PC-9 (cell line): ENCODE measurements at places on chromosomes 16 and 17.

- DNase-seq = no peak
Observed at GRCh38 chr17:74464730-74465377, 1.6 kb upstream of the CD300A start.

- no peak for DNase-seq
Observed at GRCh38 chr17:29458066-29458465, 67.9 kb downstream of the TAOK1 start.

GRCh38 chr17:82228278-82228841 is 482 bp upstream of the SLC16A3 start:
- DNase-seq = peak; percentile 63

GRCh38 chr16:50696575-50697420 is 3.4 kb downstream of the NOD2 start:
- DNase-seq = peak; percentile 69

DNA sequence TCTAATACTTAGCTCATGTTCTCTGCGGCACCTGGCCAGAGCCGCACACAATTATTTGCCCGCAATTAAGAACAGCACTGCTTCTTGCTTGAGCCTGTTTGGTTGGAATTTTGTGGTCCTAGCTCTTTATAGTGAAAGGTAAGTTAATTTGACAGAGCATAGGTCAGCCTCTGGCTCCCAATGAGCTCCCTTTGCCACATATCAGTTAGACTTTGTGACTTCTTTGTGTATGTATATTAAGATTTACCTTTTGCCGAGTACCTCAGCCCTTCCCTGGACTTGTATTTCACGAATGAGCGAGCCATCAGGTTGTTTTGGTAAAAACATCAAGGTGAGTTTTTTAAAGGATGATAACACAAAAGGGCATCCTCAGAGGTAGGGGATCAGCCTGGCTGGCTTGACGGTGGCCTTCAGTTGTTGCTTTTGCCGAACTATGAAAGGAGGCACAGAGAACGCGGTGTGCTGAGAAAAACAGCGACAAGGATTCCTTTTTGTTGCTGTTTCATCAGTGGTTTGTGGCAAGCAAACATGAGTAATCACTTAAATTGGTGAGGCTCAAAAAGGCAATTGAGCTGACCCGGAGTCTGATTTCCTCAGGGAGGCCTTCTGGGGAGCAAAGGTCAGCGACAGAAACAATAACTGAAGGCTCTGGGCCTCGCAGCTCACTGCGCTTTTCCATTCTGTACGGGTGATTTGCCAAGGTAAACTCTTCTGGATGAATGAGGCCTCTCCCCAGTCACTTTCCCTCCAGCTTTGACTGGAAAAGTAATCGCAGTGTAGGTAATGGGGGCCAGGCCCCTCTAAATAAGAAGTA is 163.6 kb downstream of the HS3ST3A1 start:
- no peak for DNase-seq

DNA sequence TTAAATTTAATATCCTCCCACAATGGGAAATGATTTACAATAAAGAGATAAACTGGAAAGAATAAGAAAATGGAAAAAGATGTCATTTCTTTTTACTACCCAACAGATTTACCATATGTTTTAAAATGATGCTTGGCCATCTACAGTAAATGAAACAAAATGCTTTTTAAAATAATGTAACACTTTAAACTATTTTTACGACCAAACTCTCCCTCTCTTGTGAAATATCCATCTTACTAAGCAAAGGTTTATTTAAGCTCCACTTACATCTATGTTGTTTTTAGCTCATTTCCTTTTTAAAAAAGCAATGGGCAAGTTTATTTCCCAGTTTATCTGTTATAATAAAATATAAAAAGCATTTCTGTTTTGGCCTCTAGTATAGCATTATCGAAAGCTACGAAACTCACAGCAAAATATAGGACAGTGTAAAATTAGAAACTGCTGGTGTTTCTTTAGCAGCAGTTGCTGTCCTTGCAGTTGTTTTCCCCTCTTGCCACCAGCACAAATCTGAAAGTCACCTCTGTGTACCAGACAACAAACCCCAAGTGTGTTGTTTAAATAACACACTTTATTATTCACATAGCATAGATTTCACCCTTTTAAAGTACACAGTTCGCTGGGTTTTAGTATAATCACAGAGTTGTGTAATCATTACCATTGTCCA is 195.1 kb downstream of the CDRT15L2 start:
- DNase-seq = no peak

GRCh38 chr16:69417520-69418199 is 6.8 kb upstream of the CYB5B start:
- no peak for DNase-seq

DNA sequence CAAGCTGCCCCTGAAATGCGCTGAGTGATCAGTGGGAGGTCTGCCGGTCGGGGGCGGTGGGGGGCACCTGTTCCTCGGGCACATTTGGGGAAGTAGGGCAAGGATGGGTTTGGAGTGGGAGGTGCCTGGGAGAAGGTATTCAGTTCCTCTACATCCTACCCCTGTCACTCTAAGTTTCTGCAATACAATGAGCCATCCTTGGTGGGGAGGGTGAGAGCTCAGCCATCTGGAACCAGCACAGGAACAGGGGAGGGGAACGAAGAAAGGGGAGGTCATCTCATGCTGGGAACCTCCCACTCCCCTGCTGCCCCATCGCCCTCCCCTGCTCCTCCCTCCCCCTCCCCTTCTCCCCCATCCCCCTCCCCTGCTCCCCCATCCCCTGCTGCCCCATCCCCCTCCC is 4.2 kb downstream of the DPH1 start:
- DNase-seq = no peak

GRCh38 chr16:9116141-9116540 is 24.7 kb downstream of the HAPSTR1 start:
- DNase-seq = no peak

GRCh38 chr16:9909072-9909825 is 273.0 kb downstream of the GRIN2A start:
- DNase-seq = no peak

DNA sequence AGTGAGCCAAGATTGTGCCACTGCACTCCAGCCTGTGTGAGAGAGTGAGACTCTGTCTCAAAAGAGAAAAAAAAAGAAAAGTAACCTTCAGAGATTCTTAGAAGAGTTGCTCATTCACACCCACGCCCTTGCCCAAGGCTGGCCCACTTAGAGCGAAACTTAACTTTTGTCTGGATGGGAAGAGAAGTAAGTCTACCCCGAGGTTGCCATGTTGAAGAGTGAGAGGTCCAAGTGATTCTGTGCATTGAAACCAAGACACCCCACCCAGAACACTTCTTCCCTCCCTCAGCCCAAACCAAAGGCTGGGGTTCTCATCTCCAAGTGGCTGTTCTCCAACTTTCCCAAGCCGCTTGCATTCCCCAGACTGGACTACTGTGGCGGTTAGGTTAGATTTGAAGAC is 2.4 kb upstream of the CISD3 start:
- no peak for DNase-seq

DNA sequence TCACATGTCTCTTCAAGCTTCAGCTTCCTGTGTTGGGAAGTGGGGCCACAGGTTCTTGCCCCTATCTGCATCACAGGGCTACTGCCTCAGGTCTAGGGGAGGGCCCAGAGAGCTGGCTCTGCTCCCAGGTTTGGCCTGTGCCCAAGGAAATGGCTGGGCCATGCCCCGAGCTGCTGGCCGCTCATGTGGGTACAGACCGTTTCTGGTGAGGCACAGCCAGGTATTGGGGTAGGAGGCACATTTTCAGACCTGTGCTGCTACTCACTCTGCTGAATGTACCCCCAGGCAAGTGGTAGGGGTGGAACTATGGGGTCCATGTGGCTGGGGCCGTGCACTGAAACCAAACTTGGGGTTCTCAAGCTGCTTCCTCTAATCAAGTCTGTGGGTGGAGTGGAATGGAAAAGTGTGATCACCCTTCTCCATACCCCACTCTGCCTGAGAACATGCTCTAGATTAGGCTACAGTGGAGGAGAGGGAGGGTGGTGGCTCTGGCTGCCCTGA is 4.6 kb downstream of the GAS2L2 start:
- no peak for DNase-seq

DNA sequence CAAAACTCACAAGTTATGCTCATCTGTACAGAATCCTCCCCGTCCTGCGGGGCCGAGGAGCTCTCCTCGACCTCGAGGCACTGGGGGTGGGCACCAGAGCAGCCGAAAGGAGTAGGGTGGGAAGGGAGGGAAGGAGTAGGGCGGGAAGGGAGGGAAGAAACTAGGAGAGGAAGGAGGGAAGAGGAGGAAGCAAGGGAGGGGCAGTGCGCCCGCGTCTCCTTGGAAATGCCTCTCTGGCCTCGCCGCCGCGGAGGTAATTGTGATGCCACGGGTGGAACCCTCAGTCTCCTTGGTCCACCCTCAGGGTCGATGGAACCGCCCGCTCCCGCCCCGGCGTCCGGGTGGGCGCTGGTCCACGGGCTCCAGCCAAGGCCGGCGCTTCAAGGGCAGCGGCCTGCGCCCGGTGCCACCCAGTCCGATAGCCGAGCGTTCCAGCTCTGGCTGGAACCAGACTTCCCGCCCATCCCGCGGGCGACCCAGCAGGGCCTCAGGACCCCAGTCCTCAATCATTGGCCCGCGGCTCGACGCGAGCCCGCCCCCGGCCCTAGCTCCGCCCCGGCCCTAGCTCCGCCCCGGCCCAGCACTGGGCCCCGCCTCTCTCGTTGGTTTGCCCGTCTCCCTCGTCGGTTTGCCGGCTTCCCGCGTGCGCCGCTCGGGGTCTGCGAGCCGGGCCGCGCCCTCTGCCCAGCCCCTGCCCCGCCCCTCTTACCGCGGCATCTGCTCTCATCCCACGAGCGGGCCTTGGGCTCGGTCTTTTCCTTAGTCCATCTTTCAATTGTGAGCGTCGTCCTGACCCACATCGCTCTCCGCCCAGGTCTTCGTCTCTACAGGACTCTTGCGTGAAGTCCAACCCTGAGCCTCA is 596 bp downstream of the PROCA1 start:
- peak; percentile 66 for DNase-seq

DNA sequence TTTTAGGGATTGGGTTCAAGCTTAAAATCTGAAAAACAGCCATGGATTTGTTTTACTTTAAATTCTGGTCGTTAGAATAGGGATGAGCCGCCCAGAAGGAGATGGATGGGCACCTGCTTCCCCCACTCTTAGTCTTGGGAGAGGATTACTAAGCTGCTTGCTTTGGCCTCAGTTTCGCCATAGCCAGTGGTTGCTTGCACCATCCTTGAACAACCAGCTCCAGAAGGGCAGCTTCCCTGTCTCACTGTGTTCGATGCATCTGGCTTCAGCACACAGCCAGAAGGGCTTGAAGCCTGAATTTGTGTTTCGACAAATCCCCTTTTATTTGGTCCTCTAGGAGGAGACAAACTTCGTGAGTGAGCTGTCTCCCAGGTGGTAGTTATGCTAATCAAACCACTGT is 7.1 kb downstream of the CYB5D2 start:
- DNase-seq = no peak

DNA sequence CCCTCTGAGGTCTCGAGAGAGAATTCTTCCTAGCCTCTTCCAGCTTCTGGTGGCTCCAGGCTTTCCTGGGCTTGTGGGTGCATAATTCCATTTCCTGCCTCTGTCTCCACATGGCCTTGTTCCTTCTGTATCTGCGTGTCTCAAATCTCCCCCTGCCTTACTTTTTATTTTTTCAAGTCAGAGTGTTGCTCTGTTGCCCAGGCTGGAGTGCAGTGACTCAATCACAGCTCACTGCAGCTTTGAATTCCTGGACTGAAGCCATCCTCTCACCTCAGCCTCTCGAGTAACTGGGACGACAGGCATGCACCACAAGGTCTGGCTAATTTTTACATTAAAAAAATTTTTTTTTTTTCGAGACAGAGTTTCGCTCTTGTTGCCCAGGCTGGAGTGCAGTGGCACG is 120.6 kb downstream of the SHISA9 start:
- DNase-seq = peak; percentile 77

GRCh38 chr17:65201331-65201730 is 64.2 kb downstream of the RGS9 start:
- no peak for DNase-seq

DNA sequence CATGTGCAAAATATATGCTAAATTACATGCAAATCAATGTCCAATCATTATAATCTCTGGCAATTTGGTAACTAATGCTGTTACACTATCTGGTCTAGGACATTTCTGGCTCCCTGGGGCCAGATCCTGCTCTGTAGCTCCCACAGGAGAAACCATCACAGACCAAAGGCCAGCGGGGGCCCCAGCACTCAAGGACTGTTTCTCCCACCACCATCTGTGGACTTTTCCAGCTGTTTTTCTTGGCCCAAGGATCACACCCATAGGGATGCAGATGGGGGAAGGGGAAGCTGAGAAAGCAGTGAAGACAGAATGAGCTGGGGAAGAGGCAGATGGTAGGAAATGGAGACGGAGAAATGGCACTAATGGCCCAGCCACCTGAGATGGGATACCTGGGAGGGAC is at the start of gene HIGD1B:
TSS of gene HIGD1B (plus strand) at position 298 of the 400 bp plus-strand sequence. CDS start 270 bp downstream, outside the sequence.
- no peak for DNase-seq
